Progenitor cell of endocrine pancreas (in vitro differentiated cells): ENCODE measurements at places on chromosomes 12 and 14. TPM values are rescaled to one million over a fixed set of nuclear protein-coding genes. Genes with fewer than 3 reads are reported as not detected.

Gene ALDH1L2
- total RNA-seq: 0.69 and 1.5 TPM in 2 replicates

Gene ANO2
- total RNA-seq: 2.8 and 3.5 TPM in 2 replicates

Gene SPATA7
- 32.5 and 32.7 TPM in 2 replicates for total RNA-seq

Gene HOXC4
- 19.6 and 19.8 TPM in 2 replicates for total RNA-seq

Gene DHH
- total RNA-seq: 0.29 and 0.34 TPM in 2 replicates

Gene PARP11
- total RNA-seq: 27.2 and 28.3 TPM in 2 replicates
